Calu3 (cell line): ENCODE measurements at places on chromosomes 1 and 21. TPM values are rescaled to one million over a fixed set of nuclear protein-coding genes. Genes with fewer than 3 reads are reported as not detected.

The MCOLN3 gene
- total RNA-seq: 12.4 and 14.1 TPM in 2 replicates

GRCh38 chr1:81115422-81115821, 685.3 kb upstream of the ADGRL2 start:
- no peak for DNase-seq

DNA sequence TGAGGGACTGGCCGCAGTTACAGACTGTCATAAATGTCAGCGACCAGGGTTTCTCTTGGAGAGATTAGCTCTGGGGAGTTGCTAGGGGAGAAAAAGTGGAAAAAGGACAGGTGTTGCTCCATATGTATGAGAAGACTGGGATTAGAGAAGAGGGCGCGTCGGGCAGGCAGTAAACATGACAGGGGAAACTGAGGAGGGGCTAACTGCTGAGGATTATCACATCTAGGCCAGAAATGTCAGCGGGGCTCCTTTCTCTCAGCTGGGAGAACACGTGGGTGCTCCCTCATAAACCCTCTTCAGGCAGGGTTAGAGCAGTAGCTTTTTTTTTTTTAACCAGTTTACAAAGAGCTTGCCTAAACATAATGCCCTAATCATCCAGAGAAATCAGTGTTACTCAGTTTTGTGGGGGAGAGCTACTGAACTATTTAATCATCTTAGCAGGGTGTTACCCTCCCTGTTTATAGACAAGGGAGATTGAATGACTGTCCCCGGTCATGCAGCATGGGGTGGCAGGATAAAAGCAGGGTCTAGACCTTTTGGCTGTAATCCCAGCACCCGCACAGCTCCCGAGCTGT, 35.2 kb downstream of the ELAPOR1 start:
- DNase-seq: no peak

- DNase-seq: no peak
Observed at GRCh38 chr1:37474697-37475379, 458 bp downstream of the ZC3H12A start.

DNA sequence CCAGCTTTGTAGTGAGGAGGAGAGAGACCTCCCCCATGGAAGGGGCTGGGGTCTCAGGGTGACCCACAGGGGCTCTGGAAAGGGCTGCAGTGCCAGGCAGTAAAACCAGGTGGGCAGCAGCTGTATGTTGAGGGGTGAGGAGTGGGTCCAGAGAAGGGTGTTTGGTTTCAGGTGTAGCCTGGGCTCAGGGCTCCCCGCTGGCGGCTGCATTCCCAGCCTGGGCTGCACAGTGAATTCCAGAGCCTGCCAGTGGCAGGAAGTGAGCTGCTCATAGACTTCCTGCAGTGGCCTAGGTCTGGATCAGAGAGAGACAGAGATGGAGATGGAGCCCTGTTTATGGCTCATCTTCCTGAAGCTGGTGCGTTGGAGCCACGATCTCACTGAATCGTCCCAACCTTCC, 356.4 kb downstream of the PTPRU start:
- DNase-seq: no peak

The CDC7 gene
- 15.6 and 16.0 TPM in 2 replicates for total RNA-seq

DNA sequence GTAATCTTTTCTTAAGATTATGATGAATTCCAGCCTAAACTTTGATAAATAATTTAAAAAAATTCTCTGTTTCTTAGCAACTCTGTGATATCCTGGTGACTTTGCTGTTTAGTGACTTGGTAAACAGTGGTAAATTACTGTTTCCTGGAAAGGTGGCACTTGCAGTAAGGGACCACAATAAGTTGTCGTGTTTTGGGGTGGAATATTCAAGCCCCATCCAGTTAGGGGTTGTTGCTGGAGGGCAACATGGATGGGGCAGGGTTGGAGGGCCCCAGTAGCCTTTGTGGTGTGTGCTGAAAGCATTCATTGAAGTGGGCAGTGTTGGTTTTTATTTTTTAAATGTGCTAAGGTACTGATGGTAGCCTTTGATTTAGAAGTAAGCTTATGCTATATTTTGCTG, 30.3 kb downstream of the PRDM2 start:
- no peak for DNase-seq

GRCh38 chr1:204169858-204170257, 3.7 kb upstream of the REN start:
- no peak for DNase-seq

GRCh38 chr21:33026878-33027400, 1.2 kb downstream of the OLIG2 start:
- DNase-seq: no peak

- peak; percentile 79 for DNase-seq
Observed at GRCh38 chr1:58881471-58881994, 97.7 kb upstream of the JUN start.

The HEYL gene
- total RNA-seq: 0.09 and 0.27 TPM in 2 replicates

DNA sequence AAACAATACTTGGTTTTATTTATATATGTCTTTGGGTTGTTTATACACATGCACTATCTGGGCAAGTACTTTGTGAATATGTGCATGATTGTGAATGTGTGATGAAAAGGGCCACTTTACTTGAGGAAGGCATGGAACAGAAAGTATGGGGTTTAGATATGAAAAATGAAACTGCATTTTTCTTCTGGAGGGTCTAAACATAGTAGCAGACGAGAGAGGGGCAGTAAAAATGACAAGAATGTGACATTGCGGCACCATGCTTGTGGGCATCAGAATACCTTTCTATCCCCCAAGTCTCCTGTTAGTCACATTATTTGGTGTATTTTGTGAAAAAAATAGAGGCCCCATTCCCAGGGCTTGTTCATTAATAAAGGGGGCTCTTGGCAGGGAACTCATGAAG, 15.4 kb upstream of the MPZL1 start:
- no peak for DNase-seq

DNA sequence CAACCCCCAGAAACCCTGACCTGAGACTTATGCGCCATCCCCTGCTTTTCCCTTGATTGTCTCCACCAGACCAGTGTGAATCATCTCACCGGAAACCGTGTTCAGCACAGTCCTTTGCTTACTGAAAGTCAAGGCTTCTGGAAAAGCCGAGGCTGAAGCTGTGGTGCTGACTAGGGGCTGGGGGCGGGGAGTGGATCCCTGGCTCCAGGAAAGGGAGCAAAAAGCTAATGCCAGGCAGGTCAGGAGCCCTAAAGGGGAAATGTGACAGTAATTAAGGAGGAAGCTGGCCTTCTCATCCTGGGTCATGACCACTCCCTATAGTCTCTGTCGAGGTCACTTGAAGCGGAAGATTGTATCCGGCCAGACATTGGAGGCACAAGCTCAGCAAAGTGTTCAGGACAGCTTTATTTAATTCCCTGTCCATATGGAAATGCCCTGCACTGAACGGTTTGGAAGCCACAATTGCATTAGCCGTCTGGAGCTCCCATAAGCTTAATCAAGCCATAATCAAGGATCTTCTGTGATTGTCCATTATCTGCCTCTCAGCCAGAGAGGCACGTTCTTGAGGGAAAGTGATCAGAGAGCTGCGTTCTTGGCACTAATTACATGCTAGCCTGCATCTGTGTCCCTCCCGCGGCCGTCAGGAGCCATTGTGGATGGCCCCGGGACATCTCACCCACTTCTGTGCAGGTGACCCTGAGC, 403.6 kb downstream of the RRAGC start:
- DNase-seq: no peak

- DNase-seq: no peak
Observed at GRCh38 chr21:36816561-36817130, 117.7 kb downstream of the SIM2 start.

- DNase-seq: no peak
Observed at GRCh38 chr1:232140419-232141166, 489.3 kb downstream of the SIPA1L2 start.

DNA sequence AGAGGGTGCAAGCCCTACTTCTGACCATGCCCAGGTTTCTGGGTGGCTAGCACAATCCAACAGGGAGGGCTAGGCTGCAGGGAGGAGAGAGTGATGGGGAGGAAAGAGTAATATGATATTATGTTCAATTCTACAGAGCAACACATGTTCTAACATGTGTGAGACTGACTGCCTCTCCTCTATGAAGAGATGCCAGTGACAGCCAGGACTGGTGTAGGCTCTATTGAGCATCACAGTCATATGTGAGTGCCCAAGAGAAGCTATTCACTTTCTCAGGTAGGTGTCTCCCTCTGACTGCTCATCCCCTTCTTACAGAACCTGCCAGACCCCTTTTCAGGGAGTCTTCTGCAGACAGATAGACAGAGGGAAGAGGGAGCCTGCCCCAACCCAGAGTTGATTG, 446.1 kb downstream of the SIPA1L2 start:
- no peak for DNase-seq

DNA sequence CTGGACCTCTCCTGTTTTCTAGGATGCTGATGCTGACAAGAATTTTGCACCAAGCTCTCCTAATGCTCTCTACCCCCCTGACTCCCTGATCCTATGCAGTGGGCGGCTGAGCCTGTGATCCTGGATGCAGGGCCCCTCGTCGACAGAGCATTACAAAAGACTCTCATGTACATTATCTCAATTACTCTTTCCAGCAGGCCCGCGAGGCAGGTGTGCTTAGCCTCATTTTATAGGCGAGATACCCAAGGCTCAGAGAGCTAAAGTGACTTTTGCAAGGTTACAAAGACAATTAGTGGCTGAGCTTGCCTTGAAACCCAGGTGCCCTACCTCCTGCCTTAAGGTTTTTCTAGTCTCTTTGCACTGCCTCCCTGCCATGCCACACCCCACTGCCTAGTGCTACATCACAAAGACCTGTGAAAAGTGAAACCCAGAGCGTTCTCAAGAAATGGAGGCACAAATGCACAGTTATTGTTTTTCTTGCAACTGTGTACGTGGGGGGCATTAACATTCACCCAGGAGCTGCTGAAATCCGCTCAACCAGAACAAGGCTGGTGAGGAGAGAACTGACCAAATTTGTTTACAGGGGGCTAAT, 10.0 kb upstream of the C8A start:
- DNase-seq: no peak

DNA sequence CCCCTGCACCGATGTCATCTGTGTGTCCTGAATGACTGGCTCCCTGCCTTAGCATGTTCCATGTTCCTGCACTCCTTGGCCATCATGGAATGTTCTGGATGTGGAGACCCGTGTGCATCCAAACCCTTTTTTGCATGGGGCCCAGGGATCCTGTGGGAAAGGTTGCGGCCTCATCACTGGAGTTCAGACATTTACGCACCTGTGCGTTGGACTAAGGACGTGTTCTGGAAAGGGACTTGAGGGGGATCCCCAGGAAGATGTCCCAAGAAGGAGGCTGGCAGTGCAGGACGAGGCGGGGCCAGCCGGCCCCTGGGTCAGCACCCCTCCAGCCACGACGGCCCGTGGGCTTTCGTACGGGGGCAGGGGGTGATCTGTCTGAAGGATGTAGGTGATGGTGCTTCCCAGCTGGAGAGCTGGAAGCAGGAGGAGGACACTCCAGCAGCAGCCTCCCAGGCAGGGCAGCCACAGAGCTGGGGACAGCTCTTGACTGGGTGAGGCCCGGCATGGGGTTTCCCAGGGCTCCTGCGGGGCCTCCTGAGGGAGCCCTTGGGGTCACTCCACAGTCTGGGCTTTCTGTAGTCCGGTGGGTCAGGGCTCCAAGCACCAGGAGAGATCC, 67.2 kb downstream of the SCCPDH start:
- DNase-seq: no peak

GRCh38 chr1:116498789-116499628, 71.8 kb downstream of the CD58 start:
- DNase-seq: peak; percentile 75

The FMO4 gene
- total RNA-seq: 2.5 and 3.4 TPM in 2 replicates

DNA sequence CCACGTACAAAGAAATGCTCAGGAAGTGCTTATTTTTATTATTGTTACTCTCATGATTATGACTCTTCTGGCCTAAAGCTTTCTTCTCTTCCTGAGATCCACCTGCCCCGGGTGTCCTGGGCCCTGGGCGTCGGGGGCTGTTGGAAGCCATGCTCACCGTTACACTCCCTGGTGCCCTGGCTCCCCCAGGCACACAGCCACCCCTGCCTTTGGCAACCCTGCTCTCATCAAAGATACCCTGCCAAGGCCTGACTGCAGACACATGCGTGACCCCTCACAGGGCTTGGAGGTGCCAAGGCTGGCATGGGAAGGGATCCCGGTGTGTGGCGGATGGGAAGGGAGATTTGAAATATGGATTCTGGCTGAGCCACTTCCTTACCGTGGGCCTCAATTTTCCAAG, 3.3 kb upstream of the KISS1 start:
- no peak for DNase-seq

The GJA4 gene
- total RNA-seq: not detected in 2 replicates

The C1orf94 gene
- not detected in 2 replicates for total RNA-seq

GRCh38 chr1:171898941-171899340, 57.6 kb downstream of the DNM3 start:
- no peak for DNase-seq

The PALMD gene
- 6.8 and 19.2 TPM in 2 replicates for total RNA-seq

DNA sequence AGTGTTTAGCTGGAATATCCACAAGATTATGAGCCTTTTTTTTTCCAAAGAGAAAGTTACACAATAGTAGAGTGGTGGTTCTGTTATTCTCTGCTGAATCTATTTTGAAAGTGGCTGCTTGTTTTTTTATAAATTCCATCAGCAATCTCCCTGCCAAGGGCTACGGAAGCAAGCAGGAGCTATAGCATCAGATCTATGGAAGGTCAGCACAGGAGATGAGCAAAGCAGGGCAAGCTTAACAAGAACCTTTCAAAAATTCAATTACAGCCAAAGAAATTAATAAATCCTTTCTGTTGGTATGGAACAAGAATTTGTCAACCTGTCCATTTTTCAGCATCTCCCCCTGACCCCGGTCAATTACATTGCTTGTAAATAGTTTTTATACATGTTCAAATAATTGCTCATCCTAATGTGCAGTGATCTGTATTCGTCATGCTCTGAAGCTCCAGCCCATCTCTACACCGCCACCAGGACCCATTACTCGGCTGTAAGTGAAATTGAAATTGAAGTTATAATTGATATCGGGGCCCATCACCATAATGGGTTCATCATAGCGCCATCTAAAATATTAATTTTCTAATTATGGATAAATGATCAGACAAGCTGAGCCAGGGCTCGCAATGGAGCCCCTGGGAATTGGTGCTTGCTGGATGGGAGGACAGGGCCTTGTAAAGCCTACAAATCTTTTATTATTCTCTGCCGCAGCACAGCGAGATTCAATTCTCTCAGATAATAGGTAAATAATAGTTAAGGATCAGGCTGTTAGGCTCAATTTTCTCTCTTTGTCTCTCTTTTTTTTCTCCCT, 215.1 kb downstream of the ATG4C start:
- no peak for DNase-seq

GRCh38 chr1:165355977-165356811, at the start of gene LMX1A:
Gene LMX1A (minus strand): TSS chr1:165356715. CDS start chr1:165355559, 1,156 bp downstream.
- DNase-seq: no peak

DNA sequence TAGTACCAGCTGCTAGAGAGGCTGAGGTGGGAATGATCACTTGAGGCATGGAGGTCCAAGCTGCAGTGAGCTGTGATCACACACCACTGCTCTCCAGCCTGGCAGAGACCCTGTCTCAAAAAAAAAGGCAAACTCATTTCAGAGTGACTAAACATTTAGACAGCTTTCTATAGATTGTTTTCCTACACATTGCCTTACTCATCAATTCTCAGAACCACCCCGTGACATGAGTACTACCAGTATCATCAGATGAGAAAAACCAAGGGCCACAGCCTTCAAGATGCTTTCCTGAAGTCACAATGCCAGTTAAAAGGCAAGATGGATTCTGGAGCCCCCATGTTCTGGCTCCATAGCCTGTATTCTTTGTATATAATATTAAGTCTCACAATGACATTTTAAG, 22.4 kb upstream of the SMPDL3B start:
- DNase-seq: no peak
